ENCODE measurements at places on chromosomes 1 and 21.
A peak's percentile ranks its signal among the peaks of the same experiment; 100 is the strongest.

- no peak for DNase-seq
Measured at GRCh38 chr1:15579683-15580047, 5.2 kb downstream of the AGMAT start.

GRCh38 chr1:186155594-186155993 lies 219.5 kb downstream of the TPR start:
- DNase-seq, result peak; percentile 60

GRCh38 chr21:16777041-16777720 lies 735.7 kb upstream of the CXADR start:
- DNase-seq, result no peak

- peak; percentile 42 for DNase-seq
Measured at GRCh38 chr1:232383455-232384123, 246.3 kb downstream of the SIPA1L2 start.

GRCh38 chr1:22239378-22239777 lies 96.5 kb upstream of the WNT4 start:
- no peak for DNase-seq

- DNase-seq, result no peak
Measured at GRCh38 chr1:46368791-46369190, 25.3 kb upstream of the FAAH start.

DNA sequence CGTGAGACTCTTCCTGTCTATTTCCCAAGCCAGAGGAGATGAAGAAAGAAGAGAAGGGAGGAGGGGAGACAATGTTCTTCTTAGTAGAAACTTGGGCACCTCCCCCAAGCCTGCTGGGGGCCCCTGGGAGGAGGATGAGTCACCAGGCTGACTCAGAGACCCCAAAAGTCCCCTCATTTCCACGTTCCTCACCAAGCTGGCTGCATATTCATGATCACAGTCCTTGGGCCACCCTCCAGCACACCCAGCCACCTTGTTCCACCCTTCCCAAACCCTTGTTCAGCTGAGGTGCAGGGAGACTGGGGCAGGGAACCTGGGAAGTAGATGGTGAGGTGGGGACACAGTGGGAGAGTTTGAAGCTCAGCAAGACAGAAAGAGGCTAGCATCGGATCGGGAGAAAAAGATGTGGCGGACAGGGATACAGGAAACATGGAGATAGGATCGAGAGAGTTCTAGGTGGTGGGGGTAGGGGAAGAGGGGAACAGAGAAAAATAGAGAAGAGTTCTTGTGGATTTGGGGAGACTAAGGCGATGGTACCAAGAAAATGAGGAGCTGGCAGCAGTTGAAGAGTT lies 712 bp downstream of the RAB13 start:
- peak; percentile 88 for DNase-seq

- no peak for DNase-seq
Measured at GRCh38 chr1:157562515-157562914, 10.2 kb upstream of the FCRL5 start.

DNA sequence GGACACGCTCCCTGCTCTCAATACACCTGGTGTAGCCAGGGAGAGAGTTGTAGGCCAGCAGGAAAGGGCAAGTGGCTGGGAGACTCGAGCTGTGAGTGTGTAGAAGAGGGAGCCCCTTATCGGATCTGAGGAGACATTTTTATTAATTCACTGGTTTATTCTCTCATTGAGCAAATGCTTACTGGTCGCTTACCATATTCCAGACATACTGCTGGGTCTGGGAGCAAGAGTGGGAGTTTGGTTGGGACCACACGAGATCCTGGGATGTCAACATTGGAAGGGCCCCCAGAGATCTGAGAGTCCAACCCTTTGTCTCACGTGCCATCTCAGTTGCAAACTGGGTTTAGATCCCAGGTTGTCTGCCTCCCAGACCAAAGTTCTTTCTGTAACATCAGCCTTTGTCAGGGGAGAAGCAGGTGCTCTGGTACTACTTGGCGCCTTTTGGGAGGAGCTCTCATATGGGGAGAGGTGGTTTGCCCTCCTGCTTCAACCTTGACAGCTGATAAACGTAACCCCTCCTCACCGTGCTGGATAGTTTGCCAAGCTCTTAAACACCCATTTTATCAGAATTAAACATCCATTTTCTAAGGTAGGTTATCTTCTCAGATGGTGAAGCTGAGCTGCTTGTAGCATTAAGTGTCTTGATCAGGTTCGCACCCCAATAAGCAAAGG lies 742 bp downstream of the TMEM222 start:
- DNase-seq, result no peak
